ENCODE measurements at places on chromosomes 7 and 10.

DNA sequence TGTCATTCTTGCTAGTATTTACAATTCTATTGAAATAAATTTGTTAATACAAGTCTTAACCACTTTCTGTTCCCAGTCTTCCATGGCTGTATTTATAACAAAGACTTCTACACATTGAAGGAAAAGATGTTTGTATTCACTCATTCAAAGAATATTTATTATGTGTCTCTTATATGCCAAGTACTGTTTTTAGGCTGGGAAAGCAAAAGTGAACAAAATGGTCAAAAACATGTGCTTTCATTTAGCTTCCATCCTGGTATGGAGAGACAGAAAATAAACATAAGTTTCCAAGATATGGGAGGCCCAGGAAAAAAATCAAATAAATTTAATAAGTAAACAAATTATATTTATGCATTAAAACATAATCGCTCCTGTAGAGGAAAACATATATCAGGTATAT lies 22.9 kb downstream of the CPED1 start:
- DNase-seq, result no peak

DNA sequence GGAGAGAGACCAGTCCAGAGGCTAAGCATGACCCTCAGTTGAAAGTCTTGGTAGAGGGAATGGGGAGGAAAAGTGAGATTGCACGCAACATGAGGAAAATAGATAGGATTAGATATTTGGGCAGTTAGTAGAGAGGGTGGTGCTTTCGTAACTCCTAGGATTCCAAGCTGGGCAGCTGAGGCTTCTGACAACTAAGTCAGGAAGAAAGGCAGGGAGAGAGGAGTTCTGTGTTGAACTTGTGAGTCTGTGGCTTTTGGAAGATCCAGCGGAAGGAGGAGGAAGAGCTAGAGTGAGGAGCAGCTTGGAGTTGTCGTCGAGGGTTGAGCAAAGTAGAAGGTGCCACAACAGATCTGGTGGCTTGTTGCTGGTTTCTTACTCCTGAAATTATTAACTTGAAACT lies 21.8 kb downstream of the CUL1 start:
- no peak for DNase-seq

GRCh38 chr7:18471476-18472160 lies 23.9 kb upstream of the HDAC9 start:
- no peak for DNase-seq

- no peak for DNase-seq
Observed at GRCh38 chr10:23834091-23834490, 374.8 kb upstream of the KIAA1217 start.

GRCh38 chr7:48360574-48360973 lies 189.3 kb downstream of the ABCA13 start:
- DNase-seq, result no peak

- DNase-seq, result no peak
Observed at GRCh38 chr10:82438277-82438676, 563.3 kb downstream of the NRG3 start.

DNA sequence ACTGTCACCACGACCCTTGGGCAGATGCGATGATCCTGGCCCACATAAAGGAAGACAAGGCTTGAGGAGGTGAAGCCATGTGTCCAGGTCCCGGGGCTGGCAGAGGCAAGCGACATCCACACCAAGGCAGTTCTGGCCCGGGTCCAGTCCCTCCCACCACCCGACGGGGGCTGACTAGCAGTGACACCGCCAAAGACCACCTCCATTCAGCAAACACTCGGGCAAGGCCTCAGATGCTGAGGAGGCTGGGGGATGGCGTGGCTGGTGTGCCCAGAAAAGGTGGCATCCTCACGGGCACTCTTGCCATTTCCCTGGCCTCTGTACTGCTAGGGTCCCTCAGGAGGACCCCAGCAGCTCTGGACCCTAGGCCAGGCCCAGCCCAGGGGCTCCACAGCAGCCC lies 219.0 kb downstream of the ELFN1 start:
- no peak for DNase-seq

DNA sequence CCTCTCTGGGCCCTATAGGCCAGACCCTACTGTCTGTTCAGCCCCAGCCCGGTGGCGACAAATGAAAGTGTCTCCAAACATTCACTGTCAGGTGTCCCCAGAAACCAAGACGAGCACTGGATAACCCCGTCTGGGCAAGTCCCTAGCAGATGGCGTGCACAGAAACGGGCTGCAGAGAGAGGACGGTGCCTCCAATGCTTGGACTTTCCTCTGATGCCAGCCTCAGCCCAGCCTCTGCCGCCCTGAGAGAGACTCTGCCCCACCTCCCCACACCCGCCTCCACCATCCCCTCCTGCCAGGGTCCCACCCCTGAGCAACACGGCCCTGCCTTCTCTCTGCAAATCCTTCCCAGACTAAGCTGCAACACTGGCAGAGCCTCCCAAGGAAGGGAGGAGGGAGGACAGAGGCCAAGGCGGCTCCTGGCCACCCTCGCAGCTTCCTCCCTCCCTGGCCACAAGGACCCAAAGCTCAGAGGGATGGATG lies 7.4 kb upstream of the LFNG start:
- no peak for DNase-seq

GRCh38 chr10:90193240-90193985 lies 492.0 kb downstream of the KIF20B start:
- no peak for DNase-seq

GRCh38 chr7:35316549-35316948 lies 62.6 kb upstream of the TBX20 start:
- DNase-seq, result no peak

GRCh38 chr7:155713384-155713783 lies 68.9 kb downstream of the RBM33 start:
- DNase-seq, result no peak

DNA sequence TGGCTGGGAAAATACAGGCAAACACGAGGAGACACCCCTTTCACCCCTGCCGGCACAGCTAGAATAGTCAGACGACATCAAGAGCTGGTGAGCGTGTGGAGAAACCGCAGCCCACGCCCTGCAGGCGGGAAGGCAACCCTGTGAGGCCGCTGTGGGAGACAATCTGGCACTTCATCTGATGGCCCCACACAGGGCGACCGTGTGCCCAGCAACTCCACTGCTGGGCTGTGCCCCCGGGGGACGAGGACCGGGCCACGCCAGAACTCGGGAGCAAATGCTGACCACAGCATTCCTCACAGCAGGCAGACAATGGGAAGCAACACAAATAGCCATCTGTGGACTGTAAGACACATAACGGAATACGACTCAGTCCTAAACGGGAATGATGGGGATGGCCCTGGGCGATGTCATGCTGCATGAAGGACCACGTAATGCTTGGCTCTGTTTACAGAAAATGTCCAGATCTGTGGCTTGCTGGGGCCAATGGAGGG lies 58.9 kb downstream of the CFAP46 start:
- DNase-seq, result no peak

DNA sequence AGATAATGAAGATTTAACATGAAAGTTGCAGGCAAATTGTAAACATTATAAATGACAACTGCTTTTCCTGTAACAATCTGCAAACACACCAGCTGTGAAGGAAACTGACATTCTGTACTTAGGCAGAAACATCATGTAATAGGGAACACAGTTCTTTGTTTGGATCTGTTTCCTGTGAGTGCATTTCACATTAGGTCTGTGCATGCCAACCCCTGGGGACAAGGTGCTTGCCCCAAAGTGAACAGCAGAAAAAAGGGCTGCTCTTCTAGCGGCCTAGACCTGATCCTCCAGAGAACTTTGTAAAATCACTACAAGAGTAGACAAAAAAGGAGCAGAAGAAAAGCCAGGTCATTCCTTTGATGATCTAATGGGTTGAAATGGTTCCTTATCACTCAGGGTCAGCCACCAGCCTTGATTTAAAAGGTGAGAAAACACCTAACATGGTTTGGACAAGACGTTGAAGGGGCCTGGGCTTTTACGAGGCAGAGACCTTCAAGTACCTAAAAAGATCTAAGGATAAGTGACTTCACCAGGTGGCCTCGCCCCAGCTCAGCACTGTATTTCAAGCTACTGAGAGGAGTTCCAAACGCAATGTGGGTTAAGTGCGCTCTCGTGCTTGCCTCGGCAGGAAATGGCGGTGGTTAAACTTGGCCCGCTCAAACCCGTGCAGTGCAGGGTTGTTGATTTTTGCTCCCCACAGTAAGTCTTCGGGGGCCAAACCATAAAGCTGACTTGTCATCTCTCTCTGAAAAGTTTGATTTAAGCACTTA lies 249.7 kb downstream of the CREB5 start:
- no peak for DNase-seq

- DNase-seq, result no peak
Observed at GRCh38 chr10:130028465-130028819, 64.4 kb upstream of the EBF3 start.

GRCh38 chr10:69415049-69415448 lies 1.7 kb downstream of the TACR2 start:
- DNase-seq, result no peak

DNA sequence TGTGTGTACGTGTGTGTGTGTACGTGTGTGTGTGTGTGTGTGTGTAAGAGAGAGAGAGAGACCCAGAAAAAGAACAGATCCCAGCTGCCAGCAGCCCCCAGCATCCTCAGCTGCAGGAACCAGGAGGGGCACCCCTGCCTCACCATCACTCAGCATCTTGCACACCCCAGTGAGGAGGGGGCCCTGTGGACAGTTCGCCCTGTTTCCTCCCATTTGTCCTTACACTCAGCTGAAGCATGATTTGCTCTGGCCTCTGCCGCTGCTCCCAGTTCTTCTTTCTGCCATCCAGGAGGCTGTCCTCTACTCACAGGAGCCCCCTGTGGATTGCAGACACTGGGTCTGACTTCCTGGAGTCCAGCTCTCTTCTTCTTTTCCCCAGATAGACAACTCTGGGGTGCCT lies 9.7 kb downstream of the GPR26 start:
- DNase-seq, result no peak

GRCh38 chr7:112726076-112726475 lies 64.1 kb downstream of the TMEM168 start:
- DNase-seq, result no peak

GRCh38 chr10:130194194-130194990 lies 58.2 kb downstream of the GLRX3 start:
- DNase-seq, result no peak

DNA sequence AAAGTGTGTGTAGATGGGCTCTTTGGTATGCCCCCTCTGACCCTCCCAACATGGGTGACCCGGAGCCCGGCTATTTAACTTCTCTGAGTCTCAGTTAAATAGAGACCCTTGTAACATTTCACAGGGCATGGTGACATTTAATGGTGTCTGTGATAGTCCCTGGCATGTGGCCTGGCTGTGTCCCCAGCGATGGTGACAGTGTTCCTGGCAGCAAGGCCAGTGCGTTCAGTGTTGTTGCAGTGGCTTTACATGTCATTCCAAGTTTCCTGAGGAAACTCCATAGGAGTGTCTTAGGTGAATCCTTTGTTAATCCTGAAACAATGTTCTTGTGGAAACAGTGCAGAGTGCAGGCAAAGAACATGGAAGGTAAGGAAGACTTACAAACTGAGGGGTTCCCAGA lies 137.0 kb downstream of the RAMP3 start:
- no peak for DNase-seq

- DNase-seq, result no peak
Observed at GRCh38 chr10:77973276-77973675, 46.7 kb upstream of the DLG5 start.

- no peak for DNase-seq
Observed at GRCh38 chr10:24893127-24893526, 59.3 kb downstream of the PRTFDC1 start.
